ENCODE measurements at places on chromosomes 13 and 19.

DNA sequence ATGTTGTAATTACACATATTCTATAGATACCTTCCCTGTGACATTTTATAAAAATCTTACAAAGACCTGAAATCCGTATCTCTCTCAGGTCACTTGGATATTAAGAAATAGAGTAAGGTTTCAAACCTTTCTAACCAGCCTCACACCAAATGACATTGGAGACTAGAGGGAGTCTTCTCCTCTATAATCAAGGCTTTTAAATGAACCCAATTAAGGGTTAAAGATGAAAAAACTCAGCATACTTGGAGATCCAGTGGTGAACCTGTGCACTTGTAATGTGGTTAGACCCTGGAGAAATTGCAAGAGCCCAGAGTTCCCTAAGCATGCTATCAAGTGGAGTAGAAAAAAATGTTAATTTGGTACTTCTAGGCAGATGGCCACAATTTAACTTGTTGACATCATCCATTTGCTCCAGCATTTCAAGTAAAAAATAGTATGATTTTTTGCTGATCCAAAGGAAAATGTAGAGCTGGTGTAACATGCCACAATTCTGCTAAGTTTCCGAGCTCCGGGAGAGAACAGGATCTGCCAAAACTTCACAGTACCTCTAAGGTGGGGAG, 554.1 kb upstream of the MIR17HG start:
- DNase-seq, result no peak

- peak; percentile 39 for DNase-seq
These were observed 2.5 kb downstream of the PDS5B start for GRCh38 chr13:32588736-32589135.

DNA sequence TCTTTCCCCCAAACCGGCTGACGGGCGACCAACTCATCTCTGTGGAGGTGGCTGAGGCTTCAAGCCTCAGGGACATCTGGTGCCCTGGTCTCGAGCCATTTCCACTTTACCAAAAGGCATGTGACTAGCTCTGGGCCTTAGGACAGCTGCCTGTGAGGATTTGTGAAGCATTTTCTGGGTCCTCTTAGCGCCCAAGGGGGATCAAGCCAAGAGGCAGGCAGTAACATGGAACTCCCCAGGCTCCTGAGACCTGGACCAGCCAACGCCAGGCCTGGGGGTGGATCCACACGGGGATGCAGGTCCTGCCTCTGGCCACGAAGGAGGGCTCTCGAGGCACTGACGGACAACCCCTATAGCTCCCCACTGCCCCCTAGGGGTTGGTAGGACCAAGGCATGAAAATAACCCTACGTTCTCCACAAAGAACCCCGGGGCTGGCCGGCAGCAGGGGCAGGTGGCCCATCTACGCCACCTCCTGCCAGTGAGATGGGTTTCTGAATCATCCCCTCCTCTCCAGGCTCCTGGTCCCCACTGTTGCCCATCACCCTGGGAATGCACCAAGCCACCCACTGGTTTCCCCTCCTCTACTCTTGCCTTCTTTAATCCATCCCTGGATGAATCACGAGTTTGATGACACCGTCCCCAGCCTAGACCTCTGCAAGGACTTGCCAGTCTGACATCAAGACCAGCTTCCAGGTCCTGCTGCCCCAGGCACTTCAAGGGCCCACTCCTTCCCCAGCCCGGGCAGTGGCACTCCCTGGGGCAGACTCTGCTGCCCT, 7.0 kb upstream of the MYDGF start:
- peak; percentile 20 for DNase-seq

DNA sequence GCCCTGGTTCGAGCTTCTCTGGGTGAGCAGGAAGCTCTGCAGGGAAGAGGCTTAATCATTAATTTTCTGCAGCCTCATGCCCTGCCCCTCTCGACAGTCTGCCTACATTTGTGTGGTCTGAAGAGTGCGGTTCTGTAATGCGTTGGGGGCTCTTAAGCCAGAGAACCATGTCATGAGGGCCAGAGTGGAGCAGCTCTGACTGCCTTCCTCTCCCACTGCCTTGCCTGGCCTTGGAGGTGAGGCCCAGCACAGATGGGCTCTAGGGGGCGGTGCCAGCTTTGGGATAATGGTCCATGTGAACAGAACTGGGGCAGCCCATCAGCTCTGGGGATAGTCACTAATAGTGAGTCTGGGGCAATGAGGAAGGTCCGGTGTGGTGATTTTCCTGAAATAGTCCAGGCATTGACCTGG, 5.7 kb downstream of the FGF9 start:
- no peak for DNase-seq

DNA sequence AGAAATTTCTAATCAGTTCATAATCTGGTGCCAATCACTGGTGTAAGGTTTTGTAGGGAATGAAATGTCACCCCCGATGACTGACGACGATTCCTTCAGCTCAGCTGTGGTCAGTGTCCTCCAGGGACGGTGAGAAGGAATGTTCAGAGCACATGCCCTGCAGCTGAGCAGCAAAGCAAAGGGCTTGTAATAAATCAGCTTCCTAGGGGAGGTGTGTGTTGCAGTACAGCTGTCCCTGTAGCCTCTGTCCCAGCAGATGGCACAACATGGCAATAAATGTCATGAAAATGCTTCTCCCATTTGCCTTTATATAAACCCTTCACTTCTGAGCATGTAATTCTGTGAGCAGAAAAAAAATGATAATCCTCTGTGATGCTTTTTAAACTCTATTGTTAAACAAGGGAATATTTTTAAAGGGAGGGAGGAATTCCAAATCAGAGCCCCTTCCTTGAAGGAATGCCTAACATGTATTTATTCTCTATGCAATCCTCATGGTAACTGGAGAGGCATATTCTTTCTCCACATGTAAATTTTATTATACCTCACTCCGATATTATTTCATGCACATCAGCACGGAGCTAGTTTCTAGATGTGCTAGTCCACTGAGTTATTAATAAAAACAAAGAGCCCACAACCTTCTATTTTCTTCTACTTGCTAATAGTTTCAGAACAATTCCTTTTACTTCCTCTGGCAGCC, 102.5 kb downstream of the FAM216B start:
- DNase-seq, result peak; percentile 75

- DNase-seq, result no peak
These were observed 57.8 kb upstream of the ITM2B start for GRCh38 chr13:48175185-48175584.

DNA sequence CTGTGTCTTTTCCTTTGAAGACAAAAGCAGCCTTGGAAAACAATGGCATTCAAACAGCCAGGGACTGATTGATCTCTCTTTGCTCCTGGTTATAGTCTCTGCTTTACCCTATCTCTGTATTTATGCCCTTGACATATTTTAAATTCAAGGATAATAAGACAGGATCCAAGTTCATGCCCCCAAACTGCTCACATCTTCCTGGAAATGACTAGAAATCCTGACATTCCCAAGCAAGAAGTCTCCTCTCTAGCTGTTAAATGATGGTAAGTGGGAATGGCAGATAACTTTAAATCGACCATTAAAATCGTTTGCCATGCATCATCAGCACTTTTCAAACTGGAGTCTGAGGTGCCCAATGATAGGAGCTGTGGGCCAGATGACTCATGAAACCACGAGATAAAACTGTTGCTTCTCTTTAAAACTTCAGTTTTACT, 435.6 kb downstream of the FOXO1 start:
- DNase-seq, result no peak

GRCh38 chr13:33682020-33682564, 135.9 kb upstream of the RFC3 start:
- no peak for DNase-seq

DNA sequence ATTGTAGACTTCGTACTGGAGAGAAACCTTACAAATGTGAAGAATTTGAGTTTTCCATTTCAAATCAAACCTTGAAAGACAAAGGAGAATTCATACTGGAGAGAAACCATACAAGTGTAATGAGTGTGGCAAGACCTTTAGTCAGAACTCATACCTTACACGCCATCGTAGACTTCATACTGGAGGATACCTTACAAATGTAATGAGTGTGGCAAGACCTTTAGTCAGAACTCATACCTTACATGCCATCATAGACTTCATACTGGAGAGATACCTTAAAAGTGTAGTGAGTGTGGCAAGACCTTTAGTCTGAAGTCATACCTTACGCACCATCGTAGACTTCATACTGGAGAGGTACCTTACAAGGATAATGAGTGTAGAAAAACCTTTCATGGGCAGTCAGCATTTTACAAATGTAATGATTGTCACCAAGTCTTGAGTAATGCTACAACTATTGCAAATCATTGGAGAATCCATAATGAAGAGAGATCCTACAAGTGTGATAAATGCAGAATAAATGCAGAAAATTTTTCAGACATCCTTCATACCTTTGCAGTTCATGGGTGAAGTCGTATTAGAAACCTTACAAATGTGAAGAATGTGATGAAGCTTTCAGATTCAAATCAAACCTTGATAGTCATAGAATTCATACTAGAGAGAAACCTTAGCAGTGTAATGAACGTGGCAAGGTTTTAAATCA, 14.7 kb downstream of the ZNF765 start:
- no peak for DNase-seq

DNA sequence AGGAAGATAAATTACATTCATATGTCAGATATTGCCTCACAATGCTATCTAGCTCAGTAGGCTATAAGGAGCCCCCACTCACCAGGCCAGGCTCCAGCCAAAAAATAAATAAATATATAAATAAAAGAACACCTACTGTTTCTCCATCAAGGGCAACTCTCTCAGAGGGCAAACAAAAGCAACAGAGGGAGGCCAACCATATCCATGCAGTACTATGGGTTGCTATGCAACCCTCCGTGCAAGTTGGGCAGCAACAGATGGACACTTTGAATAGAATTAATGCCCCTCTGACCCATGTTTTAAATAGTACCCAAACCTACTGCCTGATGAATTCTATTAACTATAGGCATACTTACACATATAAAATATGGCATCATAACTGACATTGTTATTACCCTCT, 279.8 kb upstream of the EDNRB start:
- no peak for DNase-seq

DNA sequence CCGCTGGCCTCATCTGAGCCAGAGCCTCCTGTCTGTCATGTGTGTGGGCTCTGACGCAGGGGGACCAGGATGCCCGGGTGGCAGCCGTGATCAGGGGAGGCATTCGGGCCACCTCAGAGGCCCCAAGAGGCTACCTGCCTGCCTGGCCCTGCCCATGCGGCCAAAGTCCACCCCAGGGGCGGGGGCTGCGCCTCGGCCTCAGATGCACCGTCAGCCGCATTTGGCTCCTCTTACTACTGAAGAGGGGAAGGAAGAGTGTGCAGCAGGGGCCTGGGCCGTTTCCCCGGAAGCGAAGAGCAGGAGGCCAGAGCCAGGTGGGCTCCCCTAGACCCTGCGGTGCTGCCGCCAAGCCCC, 34.0 kb downstream of the C13orf46 start:
- DNase-seq, result no peak

DNA sequence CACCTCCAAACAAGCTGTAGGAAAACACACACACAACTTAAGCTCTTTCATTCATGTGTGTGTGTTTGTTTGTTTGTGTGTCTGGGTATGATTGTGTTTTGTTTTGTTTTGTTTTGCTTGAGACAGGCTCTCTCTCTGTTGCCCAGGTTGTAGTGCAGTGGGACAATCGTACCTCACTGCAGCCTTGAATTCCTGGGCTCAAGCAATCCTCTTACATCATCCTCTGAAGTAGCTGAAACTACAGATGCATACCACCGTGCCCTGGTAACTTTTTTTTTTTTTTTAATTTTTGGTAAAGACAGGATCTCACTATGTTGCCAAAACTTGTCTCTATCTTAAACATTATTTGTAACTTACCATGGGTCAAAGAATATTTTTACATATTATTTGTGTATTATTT, 431.7 kb downstream of the SLITRK1 start:
- peak; percentile 25 for DNase-seq

GRCh38 chr19:17001603-17002183, 24.9 kb downstream of the CPAMD8 start:
- DNase-seq, result no peak

GRCh38 chr13:45119469-45119990, 780 bp upstream of the GTF2F2 start:
- DNase-seq, result peak; percentile 57

- no peak for DNase-seq
These were observed 286.5 kb upstream of the NBEA start for GRCh38 chr13:34655554-34655953.

DNA sequence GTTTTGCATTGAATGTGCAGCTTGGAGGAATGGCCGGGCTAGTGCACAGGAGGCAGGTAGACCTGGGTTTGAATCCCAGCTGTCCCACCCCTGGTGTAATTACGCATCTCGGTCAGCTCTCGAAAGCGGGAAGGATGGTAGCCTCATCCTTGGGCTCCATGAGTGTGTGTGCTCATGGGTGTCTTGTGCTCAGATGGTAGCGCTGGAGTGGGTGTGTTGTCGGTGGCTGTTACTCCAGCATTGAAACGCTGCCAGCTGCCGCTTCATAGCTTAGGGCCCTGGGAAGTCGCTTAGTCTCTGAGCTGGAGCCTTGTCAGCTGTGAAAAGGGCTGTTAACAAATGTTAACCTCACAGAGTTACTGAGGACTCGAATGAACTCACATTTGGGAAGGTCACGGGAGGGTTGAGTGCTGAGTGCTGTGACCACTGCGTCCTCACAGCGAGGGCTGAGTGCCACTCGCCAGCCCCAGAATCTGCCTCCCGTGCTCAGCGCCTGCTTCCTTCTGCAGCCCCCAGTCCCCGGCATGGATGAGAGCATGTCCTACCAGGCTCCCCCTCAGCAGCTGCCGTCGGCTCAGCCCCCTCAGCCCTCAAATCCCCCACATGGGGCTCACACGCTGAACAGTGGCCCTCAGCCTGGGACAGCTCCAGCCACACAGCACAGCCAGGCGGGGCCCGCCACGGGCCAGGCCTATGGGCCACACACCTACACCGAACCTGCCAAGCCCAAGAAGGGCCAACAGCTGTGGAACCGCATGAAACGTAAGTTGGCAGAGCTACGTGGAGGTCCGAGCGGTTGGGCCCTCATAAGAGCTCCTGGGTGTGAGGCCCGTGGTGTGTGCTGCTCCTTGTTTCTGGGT, 5.2 kb downstream of the LENG8 start:
- no peak for DNase-seq

GRCh38 chr13:107427536-107427935, 787.8 kb downstream of the LIG4 start:
- DNase-seq, result no peak

- DNase-seq, result no peak
These were observed 35.6 kb upstream of the IL17D start for GRCh38 chr13:20667857-20668437.

GRCh38 chr19:30017172-30017571, 75.1 kb downstream of the URI1 start:
- no peak for DNase-seq

GRCh38 chr19:38211151-38211591, 12.9 kb downstream of the DPF1 start:
- DNase-seq, result no peak

DNA sequence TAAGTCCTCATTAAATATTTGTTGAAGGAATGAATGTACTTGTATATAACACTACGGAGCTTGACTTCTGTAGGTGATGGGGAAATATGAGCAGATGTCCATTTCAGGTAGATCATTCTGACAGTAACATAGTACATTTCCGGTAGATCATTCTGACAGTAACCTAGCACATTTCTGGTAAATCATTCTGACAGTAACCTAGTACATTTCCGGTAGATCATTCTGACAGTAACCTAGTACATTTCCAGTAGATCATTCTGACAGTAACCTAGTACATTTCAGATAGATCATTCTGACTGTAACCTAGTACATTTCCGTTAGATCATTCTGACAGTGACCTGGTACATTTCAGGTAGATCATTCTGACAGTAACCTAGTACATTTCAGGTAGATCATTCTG, 2.5 kb downstream of the PHF11 start:
- no peak for DNase-seq
